ENCODE measurements at places on chromosomes 6 and 20.

GRCh38 chr6:155186052-155186658, 77.7 kb upstream of the CLDN20 start:
- DNase-seq, result no peak

DNA sequence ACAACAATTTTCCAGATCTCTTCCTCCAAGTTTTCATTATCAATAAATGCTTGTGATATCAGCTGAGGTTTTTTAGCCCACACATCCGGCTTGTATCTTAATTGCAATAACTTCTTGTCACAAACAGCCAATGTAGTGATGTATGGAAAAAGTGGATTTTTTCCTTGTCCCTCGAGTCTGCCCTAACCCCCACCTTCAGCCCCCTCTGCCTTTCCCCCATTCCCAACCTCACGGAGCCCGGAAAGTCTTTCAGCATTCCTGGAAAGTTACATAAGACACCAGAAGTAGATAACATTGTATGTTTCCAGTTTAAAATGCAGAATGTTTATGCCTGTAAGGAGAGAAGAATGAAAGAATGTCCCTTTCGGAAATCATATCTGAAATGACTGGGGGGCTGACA, 179.2 kb upstream of the PHACTR1 start:
- no peak for DNase-seq

DNA sequence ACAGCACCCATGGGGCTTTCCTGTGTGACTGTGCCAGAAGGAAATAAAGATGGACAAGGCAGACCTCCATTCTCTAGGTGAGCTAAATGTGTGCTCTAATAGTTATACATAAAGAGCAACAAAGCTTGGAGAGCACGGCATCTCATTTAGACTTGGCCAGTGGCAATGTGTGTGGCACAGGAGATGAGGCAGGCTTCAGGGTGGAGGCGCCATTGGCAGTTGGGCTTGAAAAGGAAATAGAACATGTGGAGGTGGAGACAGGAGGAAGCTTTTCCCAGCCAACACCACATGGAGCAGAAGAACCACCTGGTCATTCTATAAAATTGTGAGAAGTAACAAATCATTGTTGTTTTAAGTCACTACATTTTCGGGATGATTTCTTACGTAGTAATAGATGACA, 3.6 kb upstream of the RALY start:
- no peak for DNase-seq

DNA sequence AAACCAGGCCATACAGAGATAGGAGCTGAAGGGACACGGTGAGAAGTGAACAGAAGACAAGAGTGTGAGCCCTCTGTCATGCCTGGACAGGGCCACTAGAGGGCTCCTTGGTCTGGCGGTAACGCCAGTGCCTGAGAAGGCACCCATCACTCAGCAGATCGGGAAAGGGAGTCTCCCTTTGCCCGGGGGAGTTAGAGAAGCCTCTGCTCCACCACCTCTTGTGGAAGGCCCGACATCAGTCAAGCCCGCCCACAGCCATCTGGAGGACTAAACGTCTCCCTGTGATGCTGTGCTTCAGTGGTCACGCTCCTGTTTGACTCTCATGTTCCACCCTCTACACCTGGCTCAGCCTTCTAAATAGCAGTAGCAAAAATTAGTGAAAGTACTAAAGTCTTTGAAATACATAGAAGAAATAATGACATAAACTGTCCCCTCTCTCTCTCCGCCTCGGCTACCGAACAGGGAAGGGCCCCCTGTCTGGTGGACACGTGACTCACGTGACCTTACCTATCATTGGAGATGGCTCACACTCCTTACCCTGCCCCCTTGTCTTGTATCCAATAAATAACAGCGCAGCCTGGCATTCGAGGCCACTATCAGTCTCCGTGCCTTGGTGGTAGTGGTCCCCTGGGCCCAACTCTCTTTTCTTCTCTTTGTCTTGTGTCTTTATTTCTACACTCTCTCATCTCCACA, 66.7 kb downstream of the RPP21 start:
- DNase-seq, result peak; percentile 73

- DNase-seq, result no peak
Observed at GRCh38 chr20:38790200-38791053, 15.1 kb upstream of the PPP1R16B start.

GRCh38 chr6:155278319-155279049, 14.7 kb downstream of the CLDN20 start:
- DNase-seq, result no peak

GRCh38 chr6:154268486-154268885, 88.1 kb downstream of the IPCEF1 start:
- no peak for DNase-seq

- DNase-seq, result no peak
Observed at GRCh38 chr20:33584976-33585375, 77.2 kb upstream of the C20orf144 start.

DNA sequence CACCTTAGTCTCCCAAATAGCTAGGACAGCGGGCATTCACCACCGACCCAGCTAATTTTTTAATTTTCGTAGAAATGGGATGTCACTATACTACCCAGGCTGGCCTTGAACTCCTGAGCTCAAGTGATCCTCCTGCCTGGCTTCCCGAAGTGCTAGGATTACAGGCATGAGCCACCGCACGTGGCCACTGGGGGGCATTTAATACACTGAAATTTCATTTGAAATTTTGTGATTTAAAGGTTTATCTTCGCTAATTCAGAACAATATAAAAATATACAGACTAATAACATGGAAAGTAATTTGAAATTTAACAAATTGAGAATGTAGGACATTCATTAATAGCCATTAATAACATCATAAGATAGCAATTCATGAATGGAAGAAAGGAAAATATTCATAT, 20.5 kb upstream of the TBC1D32 start:
- no peak for DNase-seq

DNA sequence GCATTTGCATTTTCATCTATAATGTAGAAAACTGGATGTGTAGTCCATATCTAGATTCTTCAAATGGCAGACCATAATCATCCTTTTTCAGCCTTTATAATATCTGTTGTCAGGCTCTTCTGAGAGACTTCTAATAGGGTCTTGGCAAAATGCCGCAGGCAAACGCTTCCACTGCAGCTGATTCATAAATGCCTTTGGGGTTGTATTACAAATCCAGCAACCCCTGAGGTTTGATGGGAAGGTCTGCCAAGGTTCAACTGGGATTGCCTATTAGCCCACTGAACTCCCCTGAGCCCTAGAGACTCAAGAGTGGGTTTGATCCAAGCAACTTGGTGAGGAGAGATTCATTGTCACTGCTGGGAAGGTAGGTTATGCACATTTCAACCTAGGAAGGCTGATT, 365.2 kb upstream of the POU3F2 start:
- DNase-seq, result no peak

DNA sequence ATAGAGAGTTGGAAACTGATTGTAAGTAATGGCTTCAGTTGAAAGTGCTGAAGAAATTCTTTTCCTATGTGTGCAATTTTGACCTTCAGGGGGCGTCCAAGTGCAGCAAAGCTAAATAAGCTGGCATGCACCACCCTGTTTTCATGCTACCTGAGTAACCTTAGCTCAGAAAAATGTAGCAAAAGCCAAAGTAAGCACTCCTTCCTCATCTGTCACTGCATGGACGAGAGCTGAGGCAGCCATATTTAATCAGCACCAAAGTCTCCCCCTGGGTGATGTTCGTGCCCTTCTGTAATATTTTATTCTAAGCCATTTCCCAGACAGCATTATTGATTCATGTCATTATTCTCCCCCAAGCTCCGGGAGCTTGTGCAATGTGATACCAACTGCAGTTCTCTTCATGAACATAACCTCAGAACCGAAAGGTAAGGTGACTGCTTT, 123.1 kb downstream of the RPS12 start:
- DNase-seq, result peak; percentile 53

GRCh38 chr6:12164508-12164770, 125.7 kb upstream of the EDN1 start:
- DNase-seq, result no peak

- DNase-seq, result peak; percentile 28
Observed at GRCh38 chr20:33415948-33416347, 14.6 kb upstream of the CDK5RAP1 start.

GRCh38 chr20:13029687-13030375, 21.1 kb downstream of the SPTLC3 start:
- no peak for DNase-seq

GRCh38 chr6:40727271-40727670, 140.1 kb upstream of the LRFN2 start:
- no peak for DNase-seq

- DNase-seq, result no peak
Observed at GRCh38 chr6:75347898-75348610, 63.5 kb upstream of the TMEM30A start.

DNA sequence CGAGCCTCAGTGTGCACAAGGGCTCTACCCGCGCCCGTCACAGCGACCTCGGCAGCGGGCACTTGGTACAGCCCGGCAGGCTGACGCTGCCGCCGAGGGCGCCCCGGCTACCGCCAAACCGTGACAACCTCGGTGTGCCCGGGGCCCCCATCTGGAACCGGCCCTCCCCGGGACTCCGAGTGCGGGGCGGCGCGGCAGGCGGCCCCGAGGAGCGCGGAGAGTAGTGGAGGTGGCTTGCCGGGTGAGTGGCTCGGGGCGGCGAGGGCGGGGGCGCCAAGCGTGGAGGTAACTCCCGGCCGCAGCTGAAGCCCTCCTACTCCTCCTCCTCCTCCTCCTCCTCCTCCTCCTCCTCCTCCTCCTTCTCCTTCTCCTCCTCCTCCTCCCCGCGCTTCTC, at the start of gene ISM1:
Gene ISM1 (plus strand): TSS at position 371 of the 394 bp plus-strand sequence. CDS start 503 bp downstream, outside the sequence.
- DNase-seq, result peak; percentile 57

GRCh38 chr20:57995381-57995977, 233.0 kb downstream of the ANKRD60 start:
- DNase-seq, result no peak

DNA sequence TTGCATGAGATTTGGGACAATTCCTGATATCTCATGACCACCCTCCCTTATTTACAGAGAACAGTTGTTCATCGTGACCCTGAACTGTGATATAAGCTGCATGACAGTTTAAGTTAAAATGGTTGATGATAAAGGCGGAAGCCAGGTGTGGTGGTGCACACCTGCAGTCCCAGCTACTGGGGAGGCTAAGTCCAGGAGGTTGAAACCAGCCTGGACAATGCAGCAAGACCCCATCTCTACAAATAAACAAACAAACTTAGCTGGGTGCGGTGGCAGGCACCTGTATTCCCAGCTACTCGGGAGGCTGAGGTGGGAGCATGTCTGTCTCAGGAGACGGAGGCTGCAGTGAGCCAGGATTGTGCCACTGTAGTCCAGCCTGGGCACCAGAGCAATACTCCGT, 24.1 kb downstream of the COL20A1 start:
- peak; percentile 11 for DNase-seq

DNA sequence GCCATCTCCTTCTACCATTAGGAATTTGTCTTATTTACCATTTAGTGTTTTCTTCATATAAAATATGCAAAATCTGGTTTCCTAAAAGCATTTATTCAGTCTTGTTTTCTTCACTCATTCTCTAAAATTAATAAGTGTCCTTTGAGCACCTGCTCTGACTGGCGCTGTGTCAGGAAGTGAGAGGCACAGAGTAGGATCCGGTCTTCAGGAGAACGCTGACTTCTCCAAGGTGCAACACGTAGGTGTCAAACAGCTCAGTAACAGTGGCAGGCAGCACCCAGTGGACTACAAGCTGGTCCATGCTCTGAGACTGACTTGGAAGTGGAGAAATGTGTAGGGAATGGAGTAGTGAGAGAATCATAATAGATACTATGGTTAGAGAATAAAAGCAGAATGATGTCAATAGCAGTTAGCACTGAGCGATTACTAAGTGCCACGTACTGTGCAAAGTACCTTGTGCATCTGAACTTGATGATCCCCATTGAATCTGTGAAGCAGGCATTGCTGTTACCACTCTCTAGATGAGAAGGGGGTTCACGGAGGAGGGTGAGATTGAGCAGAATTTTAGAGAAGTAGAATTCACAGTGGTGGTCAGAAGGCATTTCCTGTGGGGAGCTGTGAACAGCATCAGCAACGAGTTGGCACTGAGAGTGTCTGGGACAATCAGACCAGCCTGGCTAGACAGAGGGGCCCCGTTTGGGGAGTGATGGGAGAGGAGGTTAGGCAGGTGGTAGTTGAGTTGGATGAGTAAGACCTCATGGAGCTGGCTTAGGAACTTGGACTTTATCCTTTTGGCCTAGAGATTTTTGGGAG, 569.8 kb downstream of the QKI start:
- no peak for DNase-seq

GRCh38 chr6:154463573-154464419, 46.7 kb downstream of the CNKSR3 start:
- DNase-seq, result no peak

DNA sequence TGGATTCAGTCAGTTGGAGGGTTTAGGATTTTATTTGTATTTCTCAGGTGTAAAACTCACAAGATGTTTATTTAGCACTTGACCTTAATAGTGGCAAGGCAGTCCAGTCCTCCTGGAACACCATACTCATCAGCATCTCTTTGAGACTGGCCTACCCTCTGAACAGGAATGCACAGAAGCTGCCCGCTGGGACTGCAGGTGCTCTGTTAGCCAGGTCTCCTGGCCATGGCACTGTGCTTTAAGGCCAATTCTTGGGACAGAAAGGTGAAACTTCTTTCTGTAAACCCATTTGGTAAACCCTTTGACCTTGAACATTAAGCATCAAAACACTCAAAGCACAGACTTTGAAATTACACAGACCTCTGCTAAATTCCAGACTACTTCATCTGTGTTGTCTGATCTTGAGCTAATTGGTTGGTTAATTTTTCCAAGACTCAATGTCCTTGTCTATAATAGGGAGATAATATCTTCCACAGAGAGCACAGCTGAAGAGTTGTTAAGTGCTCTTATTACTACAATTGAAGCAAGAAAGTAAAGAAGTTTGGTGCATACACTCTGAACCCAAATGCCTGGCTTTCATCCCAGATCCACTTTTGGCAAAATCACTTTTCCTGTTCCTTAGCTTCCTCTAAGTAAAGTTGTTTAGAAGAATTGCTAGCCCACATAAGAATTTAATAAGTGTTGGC, 54.9 kb upstream of the NT5E start:
- DNase-seq, result no peak

GRCh38 chr6:2378046-2378657, 132.7 kb upstream of the GMDS start:
- DNase-seq, result no peak

All from activated naive CD4-positive, alpha-beta T cell treated with anti-CD3 and anti-CD28 coated beads, Interleukin-2, amount 10 ng/mL, durations not matched to agents 7 days and 5 days (primary cell).